ENCODE measurements at places on chromosomes 12 and 14.

- no peak for DNase-seq
Observed at GRCh38 chr12:3367750-3368444, 123.1 kb upstream of the PRMT8 start.

DNA sequence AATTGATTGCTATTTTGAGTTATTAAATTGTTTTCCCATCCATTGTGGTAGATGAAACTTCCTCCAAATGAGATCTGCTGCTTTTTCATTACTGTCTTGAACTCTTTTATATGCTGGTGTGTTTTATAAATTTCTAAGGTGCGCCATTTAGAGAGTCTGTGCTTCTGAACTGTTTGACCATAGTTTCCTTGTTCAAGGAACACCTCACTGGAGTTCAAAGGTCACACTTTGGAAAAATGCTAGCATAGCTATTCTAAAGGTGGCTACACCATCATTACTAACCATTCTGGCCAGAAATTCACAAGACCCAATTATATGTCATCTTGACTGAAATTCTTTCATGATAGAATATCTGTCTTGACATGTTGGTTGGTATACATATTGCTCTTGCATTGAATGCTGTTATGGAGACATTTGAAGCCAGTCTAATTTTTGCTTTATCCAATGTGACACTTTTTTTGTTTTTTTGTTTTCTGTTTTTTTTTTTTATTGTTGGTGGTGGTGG is 269.5 kb downstream of the PAWR start:
- DNase-seq = no peak

DNA sequence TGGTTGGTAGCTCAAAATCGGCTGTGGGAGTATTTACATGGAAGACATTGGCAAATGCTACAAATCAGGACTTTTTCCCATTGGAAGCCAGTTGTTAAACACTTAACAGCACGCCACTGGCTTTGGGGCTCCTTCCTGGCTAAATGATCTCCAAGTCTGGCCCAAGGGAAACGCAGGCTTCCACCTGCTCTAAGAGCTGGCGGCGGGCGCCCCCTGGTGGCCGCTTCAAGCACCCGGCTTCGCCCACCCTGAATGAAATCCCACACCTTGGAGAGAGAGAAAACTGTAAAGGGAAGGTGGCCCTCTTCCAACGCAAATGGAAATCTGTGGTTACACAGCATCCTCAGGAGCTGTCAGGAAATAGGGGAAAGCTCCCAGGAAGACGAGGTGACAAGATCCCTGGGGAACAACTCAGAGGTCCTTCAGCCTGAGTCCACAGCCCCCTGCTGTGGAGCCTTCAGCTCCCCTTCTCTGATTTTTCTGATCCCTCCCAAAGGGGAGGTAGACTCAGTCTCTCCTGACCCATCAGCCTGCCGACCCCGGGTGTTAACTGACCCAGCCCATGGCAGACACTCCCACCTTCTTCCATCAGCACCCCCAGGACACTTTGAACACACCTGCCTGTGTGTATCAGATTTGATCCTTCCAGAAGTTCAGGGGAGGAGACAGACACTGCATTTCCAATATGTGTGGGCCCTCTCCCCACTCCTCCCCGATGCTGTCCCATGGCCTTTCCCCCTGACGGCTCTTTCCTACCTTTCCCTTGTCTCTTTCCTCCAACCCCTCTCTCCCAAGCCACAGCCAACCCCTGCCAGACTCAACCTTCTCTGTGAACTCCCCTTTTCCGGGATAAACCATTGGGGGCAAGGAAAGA is 15.4 kb downstream of the SELPLG start:
- DNase-seq = peak; percentile 79

DNA sequence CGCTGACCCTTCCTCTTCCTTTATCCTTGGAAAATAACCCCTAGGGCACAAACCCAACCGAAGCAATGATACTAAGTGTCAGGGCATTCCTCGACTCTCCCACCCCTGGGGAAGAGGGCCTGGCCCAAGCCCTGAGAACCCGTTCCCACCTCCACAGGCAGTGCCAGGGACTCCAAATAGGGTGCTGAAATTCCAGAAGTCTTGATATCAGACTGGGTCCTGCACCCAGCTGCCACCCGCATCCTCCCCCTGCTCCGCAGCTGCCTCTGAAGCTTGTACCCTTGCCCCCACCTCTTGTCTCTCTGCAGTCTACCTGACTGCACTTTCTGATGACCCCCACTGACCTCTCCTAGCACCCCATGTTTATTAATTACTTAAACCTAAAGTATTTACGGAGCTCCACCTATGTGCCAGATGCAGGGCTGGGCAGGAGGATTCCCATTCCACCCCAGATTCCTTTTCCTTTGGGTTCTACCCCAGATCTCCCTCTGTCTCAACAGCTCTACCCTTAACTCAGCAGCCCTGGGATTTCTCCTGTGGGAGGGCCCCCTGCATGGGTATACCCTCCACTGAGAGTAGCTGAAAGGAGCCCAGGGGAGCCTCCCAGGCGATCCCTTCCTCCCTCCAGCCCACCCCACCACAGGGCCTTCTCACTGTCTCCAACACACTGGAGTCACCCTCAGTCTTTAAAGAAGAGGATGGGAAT is 4.1 kb upstream of the KRT18 start:
- no peak for DNase-seq

- no peak for DNase-seq
Observed at GRCh38 chr14:32412532-32412931, 83.4 kb downstream of the AKAP6 start.

DNA sequence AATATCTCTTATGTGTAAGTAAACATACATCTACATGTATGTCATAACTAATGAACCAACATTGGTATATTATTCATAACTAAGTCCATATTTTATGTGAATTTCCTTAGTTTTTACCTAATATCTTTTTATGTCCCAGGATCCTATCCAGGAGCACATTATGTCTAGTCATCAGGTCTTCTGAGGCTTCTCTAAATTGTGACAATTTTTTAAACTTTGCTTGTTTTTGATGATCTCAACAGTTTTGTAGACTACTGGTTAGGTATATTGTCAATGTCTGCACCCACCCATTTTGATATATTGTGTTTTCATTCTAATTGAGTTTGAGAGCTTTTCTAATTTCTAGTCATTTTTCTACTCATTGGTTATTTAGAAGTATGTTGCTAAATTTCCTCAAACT is 288.2 kb upstream of the DIO3 start:
- no peak for DNase-seq

DNA sequence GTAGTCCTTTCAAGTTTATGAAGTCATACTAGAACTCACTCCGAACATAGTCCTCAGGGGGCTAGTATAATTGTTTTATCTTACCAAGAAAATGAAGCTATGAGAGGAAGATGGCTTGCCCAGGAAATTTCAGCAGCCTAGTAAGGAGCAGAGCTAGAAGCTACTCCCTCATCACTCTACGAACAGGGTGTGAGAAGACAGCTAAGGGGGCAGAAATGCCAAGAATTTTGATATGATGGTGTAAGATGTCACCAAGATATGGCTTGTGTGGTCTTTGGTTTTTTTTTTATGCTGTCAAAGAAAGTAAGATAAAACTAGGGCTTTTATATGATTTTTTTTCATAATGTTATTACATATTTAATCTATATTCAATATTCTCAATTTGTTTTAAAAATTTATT is 47.6 kb downstream of the PRICKLE1 start:
- DNase-seq = no peak

DNA sequence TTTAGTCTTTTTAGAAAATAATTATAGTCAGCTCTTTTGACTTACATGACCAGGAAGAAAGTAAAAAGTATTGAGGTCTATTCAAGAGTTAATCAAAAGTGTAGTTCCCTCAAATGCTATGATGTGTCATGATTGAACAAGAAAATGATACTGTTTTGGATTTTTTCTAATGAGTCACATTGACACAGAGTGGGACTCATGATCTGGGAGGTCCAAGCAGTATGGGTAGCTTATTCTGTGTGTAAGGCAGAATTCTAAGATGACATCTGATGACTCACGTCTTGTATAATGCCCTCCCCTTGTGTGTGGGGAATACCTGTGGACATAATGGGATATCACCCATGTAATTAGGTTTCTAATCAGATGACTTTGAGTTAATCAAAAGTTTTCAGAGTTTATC is 178.1 kb upstream of the DDHD1 start:
- no peak for DNase-seq

GRCh38 chr12:97784904-97785303 is 322.3 kb downstream of the RMST start:
- DNase-seq = no peak

GRCh38 chr12:80142640-80143039 is 43.3 kb downstream of the OTOGL start:
- no peak for DNase-seq

GRCh38 chr14:101256266-101256665 is 305.0 kb upstream of the DIO3 start:
- DNase-seq = no peak

- DNase-seq = no peak
Observed at GRCh38 chr12:96323906-96324305, 76.3 kb downstream of the CDK17 start.

- DNase-seq = no peak
Observed at GRCh38 chr12:87382959-87383566, 646.1 kb downstream of the C12orf50 start.

GRCh38 chr12:81095501-81096232 is 17.8 kb downstream of the ACSS3 start:
- no peak for DNase-seq

GRCh38 chr14:61346221-61346620 is 24.8 kb downstream of the PRKCH start:
- DNase-seq = no peak

DNA sequence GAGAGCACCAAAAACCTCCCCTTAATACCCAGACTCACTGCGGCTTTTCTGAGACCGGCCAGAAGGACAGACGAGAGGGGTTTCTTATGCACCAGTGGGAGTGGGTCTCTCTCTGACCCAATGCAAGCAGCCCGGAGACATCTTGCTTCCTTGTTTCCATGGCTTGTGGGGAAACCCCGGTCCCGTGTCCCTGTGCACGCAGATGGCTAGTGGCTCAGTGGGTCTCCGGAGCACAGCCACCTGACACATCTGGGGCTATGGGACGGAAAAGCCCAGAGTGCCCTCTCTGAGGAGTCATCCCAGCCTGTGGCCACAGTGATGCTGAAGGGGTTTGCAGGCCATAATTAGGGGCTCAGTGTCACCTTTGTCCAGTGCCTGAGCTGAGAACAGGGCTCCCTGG is 197.6 kb downstream of the PHETA1 start:
- no peak for DNase-seq

GRCh38 chr12:105552056-105552455 is 221.6 kb downstream of the C12orf75 start:
- no peak for DNase-seq

DNA sequence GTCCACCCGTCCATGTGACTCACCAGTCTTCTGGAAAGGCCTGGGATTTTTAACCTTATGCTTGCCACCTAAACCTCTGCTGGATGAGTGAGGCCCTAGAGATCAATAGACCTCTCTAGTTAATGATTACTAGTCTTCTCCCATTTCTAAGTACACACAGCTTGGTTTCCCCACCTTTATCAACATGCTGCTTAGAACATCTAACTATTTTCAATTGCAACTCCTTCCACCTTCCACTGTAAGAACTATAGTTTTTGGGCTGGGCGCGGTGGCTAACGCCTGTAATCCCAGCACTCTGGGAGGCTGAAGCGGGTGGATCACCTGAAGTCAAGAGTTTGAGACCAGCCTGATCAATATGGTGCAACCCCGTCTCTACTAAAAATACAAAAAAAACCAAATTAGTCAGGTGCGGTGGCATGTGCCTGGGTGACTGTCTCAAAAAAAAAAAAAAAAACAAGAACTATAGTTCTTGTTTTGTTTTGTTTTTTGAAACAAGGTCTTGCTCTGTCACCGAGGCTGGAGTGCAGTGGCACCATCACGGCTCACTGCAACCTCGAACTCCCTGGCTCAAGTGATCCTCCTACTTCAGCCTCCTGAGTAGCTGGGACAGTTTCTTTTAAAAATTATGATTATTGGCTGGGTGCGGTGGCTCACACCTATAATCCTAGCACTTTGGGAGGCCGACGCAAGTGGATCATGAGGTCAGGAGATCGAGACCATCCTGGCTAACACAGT is 18.7 kb upstream of the MDM2 start:
- DNase-seq = no peak

DNA sequence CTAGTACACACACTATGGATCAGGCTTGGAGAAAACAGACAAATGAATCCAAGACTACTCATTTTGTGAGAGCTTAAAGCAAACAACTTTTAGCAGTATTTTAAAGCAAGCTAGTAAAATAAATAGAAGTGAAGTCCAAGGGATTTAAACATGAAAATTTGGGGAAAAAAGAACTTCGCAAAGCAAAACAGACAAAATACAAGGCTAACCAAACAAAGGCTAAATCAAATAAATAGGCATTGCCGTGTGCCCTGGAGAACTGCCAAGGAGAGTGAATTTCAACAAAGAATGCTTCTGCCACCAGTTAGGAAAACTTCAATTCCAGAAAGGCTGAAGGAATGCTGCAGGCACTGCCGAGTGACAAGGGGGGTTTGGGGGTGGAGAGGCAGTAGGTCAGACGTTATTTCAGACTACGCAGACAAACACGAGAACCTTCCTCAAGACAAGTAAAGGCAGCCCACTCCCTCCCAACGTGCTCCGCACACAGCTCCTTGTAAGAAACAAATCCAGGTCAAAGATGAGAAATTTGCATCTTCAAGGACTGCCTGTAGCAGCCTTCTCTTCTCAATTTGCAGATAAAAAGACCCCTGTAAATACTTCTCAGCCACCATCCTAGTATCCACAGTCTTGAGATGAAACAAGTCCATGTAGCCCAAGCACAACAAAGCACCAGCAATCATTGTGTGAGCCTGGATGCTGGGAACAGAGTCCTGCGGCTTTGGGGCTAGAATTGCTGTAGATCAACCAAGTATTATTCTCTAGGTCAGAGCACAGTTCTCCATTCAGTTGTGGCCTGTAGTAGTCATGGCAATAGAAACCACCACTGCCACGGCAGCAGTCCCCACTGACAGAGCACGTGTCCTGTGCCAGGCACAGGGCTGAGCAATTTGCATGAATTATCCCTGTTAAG is 43.3 kb downstream of the EFCAB11 start:
- no peak for DNase-seq

DNA sequence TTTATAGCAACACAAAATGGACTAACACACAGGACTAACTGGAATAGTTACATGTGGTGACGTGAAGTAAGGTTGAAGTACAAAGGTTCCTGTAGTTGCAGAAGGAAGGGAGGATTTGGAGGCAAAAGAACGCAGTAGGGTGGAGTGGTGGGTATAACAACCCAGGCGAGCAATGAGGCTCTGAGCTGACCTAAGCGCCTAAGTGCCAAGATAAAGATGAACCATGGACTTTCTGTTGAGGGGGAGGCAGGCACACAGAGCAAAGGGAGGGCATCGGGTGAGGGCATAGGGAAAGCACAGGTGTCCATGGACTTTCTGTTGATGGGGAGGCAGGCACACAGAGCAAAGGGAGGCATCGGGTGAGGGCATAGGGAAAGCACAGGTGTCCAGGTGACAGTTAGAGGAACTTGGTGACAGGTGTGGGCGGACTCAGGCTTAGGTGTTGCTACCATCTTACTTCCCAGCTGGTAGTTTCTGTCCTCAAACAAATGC is 15.2 kb downstream of the SCNN1A start:
- no peak for DNase-seq

DNA sequence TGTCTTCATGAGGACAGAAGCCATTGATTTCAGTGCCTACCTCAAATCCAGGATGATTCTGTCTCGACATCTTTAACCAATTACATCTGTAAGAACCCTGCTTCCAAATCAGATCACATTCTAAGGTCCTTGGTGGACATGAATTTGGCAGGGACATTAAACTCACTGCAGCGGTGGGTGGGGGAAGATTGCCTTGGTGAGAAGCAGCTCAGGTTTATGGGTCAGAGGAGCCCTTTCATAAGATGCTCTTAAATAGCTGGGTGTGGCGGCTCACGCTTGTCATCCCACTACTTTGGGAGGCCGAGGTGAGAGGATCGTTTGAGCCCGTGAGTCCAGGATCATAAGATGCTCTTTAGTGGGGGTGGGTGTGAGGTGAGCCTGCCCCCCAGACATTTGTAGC is 42.9 kb downstream of the ELK3 start:
- no peak for DNase-seq

Data from activated naive CD4-positive, alpha-beta T cell treated with Interleukin-2 at 50 U/mL for 16 hours (primary cell).